Cardiac fibroblast (primary cell): ENCODE measurements at places on chromosomes 5 and 9.
A peak's percentile ranks its signal among the peaks of the same experiment; 100 is the strongest.

- DNase-seq, result no peak
Observed at GRCh38 chr5:160635663-160636062, 214.0 kb downstream of the PTTG1 start.

- DNase-seq, result peak; percentile 22
Observed at GRCh38 chr5:173625673-173626504, 9.4 kb upstream of the BOD1 start.

DNA sequence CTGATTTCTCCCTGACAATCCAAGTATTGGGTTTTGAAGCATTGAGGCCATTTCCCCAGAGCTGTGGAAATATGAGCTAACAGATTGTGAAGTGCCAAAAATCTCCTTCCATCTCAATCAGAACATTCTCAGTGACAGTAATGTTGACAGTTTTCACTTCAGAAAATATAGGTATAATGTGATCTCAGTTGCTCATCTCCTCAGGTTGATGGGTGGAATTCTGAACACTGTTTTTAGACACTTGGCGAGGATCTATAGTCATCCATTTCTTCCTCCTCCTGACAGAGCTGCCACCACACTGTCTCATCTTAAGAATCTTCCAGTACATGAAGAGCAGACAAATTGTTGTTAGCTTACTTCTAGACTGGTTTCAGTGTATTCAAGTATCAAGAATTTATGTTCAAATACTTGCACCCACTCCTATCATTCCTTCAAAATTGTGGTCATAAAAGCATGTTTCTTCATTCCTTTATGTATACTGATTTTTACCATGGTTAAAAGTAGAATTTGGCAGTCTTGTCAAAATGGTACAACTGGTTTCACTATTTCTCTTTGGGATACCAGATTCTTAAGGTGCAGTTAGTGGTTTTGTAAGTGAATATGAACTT, 199.7 kb upstream of the TLE4 start:
- no peak for DNase-seq

DNA sequence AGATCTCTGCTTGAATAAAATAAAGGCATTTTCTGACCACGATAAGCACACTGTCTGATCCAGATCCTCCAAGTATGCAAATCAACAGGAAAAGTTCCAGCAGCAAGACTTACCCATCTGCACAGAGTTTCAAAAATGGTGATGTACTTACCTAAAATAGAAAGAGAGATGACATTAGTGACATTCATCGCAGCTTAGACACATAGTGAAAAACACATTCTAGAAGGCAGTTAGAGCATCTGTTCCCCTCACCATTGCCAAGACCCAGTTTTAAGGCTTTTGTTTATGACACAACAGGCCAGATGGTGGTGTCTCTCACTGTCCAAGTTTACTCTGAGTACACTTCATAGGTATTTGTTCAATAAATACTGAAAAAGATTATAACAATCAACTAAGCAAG, 207.7 kb downstream of the PDE4D start:
- peak; percentile 3 for DNase-seq

GRCh38 chr5:132224716-132225115, 2.9 kb downstream of the P4HA2 start:
- no peak for DNase-seq
